ENCODE measurements at places on chromosomes 16 and 17. TPM values are rescaled to one million over a fixed set of nuclear protein-coding genes. Genes with fewer than 3 reads are reported as not detected.

The TAC4 gene
- not detected for total RNA-seq

The EMC8 gene
- 41.4 TPM for total RNA-seq

DNA sequence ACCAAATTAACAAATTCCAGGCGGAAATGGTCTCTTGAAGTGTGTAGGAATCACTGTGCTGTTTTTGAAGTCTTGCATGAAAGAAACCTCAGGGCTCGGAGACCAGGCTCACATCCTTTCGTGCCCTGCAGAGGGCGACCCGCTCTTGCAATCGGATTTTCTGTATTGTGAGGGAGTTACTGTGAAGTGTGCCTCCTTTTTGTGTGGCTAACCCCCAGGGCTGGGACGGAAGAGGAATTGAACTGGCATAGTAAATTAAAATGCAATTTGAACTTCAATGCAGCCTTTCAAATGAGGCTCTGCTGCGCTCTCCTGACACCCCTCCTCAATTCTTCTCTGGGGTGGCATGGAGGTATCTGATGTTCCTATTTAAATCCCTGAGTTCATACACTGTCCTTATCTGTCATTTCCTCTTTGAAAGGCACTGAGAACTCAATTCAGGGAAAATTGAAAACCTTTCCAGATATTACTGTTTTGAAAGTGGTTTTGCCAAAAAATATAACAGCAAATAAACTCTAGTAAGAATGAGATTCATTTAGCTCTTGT is 51.5 kb upstream of the MGAT5B start:
- no peak overlapping the region for H3K4me3 ChIP-seq
- DNase-seq: no peak
- no peaks in the 10 kb centered on the region for H3K4me1 ChIP-seq
- peaks cover 7% of the 10 kb centered on the region for H3K27me3 ChIP-seq
- no peaks in the 10 kb centered on the region for H3K36me3 ChIP-seq

DNA sequence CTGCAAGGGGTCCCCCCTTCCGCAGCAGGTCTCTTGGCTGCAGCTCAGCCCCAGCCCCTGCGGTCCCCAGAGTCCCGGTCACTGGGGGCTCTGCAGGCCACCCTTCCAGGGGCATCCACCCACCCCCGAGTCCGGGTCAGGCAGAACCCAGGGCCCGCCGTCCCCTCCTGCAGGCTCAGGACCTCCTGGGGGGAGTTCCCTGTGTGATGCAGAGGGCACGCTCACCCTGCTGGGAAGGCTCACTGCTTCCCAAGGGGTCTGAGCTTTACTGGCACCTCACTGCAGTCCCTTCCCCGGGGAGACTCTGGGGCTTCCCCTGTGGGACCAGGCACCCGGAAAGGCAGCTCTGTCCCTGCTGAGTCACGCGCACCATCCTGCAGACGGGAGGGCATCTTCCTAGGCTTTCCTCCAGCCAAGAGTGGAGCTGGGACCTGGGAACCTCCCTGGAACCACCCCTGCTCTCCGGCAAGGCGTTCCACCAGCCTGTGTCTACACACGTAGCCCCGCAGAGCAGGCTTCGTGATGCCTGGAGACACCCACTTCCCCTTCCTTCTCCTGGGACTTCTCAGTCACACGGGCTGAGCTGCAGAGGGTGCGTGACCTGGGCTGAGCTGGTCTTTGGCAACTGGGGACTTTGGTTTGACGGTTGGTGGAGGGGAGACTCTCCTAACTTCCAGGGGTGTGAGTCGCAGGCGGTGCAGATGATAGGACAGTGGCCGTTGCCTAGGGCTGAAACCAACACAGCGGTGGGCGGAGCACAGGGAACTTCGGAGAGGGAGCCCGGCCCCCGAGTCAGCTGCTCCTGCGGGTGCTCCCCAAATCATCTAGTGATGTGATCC is 23.4 kb downstream of the SLC25A10 start:
- peak overlapping the region; percentile 49 for H3K27ac ChIP-seq
- H3K4me1 ChIP-seq: peaks cover 9% of the 10 kb centered on the region
- H3K36me3 ChIP-seq: no peaks in the 10 kb centered on the region
- DNase-seq: peak; percentile 67
- H3K27me3 ChIP-seq: peaks cover 10% of the 10 kb centered on the region

GRCh38 chr16:86044241-86044671 is 145.3 kb downstream of the IRF8 start:
- no peak overlapping the region for H3K27ac ChIP-seq
- no peaks in the 10 kb centered on the region for H3K36me3 ChIP-seq
- H3K4me1 ChIP-seq: peaks cover 29% of the 10 kb centered on the region
- DNase-seq: no peak

- peaks cover 8% of the 10 kb centered on the region for H3K27me3 ChIP-seq
- DNase-seq: no peak
- H3K27ac ChIP-seq: no peak overlapping the region
- no peaks in the 10 kb centered on the region for H3K4me1 ChIP-seq
- H3K36me3 ChIP-seq: no peaks in the 10 kb centered on the region
Observed at GRCh38 chr16:71499775-71500364, 10.7 kb upstream of the ZNF19 start.

DNA sequence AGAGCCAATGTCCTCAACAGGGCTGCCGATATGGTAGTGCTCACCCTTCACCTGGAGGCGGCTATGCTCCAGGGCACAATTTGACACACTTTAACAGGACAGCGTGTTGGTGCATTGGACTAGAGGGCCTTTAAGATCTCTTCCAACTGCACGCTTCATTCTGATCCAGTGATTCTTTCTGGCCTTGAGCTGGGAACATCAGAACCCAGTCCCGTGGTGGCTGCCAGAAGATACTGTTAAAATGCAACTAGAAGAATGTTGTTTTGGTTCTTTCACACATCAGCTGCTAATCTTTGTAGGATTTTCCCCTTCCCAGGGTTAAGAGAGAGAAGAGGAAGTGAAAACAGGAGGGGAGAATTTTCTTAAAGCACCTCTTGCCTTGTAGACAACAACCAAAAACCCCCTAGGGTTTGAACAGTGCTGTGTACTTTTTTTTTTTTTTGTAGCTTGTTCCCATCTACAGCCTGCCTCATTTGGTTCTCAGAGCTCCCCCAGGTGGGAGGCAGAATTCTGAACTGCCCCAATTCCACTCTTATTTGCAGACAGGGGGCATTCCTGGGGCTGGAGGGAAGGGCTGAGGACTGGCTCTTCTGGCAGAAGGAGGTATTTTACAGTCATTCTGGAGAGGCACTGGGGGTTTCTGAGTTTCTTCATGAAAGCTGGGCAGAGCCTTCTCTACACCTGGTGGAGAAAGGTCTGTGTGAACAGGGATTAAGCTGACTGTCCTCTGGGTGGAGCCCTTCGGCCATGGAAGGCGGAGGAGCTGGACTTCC is 32.4 kb downstream of the SMARCE1 start:
- H3K27me3 ChIP-seq: peaks cover 25% of the 10 kb centered on the region
- H3K4me1 ChIP-seq: peaks cover 10% of the 10 kb centered on the region
- H3K36me3 ChIP-seq: no peaks in the 10 kb centered on the region
- H3K27ac ChIP-seq: peak overlapping the region; percentile 74
- no peak for DNase-seq
- H3K4me3 ChIP-seq: no peak overlapping the region

- no peaks in the 10 kb centered on the region for H3K4me1 ChIP-seq
- no peaks in the 10 kb centered on the region for H3K36me3 ChIP-seq
- no peak overlapping the region for H3K4me3 ChIP-seq
- H3K27me3 ChIP-seq: peaks cover 14% of the 10 kb centered on the region
- DNase-seq: no peak
Observed at GRCh38 chr17:74337834-74338500, 11.9 kb downstream of the KIF19 start.

Measured in type B pancreatic cell (in vitro differentiated cells).